ENCODE measurements at places on chromosomes 5 and 9. TPM values are rescaled to one million over a fixed set of nuclear protein-coding genes. Genes with fewer than 3 reads are reported as not detected.
A peak's percentile ranks its signal among the peaks of the same experiment; 100 is the strongest.

DNA sequence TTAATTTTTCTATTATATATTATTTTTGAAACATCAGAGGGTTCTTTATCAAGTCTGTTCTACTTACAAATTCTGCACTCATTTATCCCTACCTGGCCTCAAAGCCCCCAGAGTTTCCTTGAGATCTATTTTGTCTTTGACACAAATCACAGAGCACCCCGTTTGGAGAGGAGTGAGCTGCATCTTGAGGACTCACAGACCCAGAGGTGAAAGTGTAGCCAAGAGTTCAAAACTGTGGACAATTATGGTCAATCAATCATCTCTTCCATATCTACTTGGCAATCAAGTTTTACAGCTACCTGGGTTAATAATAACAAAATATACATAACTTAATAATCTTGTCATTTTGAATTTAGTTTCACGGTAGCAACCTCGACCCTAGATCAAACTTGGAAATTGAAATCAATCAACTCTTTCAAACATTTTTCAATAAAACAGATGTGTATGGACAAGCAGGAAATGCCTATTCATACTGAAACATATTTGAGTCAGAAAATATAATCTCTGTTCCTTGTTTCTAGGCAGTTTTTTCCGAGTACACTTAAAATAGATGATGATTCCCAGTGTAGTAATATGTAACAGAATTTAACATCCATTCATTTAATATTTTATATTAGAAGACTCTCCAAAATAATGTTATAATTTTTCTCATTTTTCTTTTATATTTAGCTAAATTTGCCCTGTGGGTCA is 13.7 kb upstream of the SYK start:
- DNase-seq = no peak

DNA sequence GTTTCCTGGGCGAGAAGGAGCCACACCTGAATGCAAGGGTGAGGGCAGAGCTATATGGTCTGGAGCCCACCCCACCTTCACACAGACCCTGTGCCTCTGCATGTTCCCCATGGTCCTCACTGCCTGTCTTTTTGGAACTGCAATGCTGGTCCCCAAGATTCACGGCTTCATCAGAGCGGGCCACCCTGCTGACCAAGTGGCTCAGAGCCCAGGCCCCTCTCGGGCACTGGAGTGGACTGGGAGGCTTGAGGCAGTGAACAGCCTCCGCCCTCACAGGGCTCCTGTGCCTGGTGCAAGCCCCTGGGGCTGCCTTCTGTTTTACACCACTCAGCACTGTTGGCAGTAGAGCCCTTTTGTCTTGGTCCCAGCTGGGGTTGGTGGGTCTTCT is 143.2 kb downstream of the CACNA1B start:
- DNase-seq = no peak

OSMR gene
- 22.4 TPM for total RNA-seq

DNA sequence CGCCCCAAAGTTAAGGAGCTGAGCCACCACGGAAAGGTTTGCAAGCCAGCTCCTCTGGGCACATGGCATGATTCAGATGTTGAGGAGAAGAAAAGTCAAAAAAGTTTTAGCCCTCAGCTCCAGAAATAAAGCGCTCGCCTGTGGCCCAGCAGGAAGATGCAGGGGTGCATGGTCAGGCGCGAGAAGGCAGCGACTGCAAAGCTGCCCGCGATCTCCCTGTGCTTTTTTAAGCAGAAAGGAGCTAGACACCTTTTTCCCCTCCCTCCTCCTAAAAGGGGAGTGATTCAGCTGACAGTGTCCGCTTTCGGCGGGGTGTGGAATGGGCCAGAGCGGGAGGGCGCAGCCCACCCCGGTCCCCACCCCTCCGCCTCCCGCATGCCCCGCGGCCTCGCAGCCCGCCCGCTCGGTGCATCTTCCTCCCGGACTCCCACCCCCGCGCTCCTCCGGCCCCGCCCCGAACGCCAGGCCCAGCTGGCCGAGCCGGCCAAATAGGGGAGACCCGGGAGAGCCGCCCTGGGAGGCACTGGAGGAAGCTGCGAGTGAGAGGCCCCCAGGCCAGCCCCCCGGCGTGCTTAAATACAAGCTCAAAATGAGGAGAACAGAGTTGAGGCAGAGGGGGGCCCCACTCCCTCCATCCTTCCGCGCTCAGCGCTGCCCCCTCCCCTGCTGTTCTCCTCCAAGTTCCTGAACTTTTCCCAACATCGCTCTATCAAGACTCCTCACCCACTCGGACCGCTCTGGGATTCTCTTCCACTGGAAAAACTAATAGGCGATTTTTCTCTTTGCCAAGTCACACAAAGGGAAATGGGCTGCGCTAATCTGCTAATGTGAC is at the start of gene ADAMTS12:
TSS of gene ADAMTS12 (minus strand) at position 203 of the 832 bp plus-strand sequence. CDS start at position 69, 134 bp downstream.
- DNase-seq = peak; percentile 13

- no peak for DNase-seq
These were observed 144.7 kb downstream of the SSBP2 start for GRCh38 chr5:81606150-81606549.

DNA sequence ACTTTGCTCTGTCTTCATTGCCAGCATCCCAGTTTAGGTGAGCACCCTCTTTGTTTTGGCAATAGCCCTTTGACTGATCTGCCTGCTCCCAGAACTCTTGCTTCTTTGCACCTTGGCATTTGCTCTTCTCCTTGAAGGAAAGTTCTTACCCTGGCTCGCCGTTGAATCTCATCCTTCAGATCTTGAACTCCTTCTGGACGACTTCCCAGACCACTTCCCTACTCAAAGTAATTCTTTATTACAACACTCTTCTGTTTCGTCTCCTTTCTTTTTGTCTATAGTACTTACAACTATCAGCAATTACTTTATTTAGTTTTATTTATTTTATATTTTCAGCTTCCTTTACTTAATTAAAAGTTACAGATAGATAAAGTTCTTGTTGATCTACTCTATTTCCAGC is 1510.1 kb downstream of the MAT2B start:
- no peak for DNase-seq

DNA sequence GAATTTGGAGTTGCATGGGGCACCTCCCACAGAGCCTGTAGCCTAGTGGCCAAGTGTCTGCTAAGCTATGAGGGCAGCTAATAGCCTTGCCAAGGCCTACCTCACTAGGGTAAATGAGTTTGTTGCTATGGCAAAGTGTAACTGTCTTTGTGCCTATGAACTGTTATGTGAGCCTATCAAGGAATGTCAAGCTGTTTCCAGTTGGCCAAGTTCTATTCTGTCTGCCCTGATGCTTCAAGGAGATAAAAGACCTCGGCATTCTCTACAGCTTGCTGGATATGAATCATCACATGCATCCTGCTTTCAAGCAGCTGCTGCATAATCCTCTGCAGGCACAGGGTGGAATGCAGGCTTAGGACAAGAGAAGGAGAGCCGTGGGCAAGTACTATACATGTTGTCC is 69.8 kb upstream of the CCDC112 start:
- no peak for DNase-seq

DNA sequence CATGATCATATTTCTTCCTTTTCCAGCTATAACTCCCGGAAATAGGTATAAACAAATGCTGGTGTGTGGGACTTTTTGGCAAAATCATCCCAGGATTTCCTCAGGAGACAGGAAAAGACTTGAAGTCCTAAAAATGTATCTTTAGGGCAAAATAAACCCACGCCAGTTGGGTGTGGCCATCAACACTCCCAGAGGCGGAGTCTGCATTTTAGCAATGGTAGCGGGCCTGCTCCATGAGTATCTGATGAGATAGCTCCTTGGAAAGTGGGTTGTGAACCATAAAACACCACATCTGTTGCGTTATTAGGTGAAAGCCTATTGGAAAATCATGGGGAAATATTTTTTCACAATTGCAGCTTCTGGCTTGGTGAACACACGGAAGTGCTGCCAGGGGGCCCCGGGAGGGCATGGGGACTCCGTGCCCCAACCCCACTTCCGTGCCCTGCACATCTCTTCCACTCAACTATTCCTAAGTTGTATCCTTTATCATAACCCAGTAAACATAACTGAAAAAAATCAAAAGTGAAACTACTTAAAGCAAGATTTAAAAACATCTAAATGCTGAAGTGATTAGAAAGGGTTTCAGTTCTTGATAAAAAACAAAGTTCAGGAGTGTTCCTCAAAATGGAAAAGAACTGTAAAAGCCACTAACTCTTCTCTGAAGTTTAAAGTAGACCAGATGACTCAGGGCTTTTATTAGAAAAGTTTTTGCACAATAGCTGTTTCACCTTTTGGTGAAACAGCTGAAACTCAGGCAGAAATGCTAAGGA is 111.2 kb downstream of the LRRC70 start:
- DNase-seq = no peak

ANKRD31 gene
- total RNA-seq = 0.78 TPM

- DNase-seq = peak; percentile 60
These were observed 136.4 kb downstream of the SEMA5A start for GRCh38 chr5:9409413-9409960.

SIT1 gene
- 0.26 TPM for total RNA-seq

- DNase-seq = no peak
These were observed 29.8 kb downstream of the CORO2A start for GRCh38 chr9:98162613-98163012.

DNA sequence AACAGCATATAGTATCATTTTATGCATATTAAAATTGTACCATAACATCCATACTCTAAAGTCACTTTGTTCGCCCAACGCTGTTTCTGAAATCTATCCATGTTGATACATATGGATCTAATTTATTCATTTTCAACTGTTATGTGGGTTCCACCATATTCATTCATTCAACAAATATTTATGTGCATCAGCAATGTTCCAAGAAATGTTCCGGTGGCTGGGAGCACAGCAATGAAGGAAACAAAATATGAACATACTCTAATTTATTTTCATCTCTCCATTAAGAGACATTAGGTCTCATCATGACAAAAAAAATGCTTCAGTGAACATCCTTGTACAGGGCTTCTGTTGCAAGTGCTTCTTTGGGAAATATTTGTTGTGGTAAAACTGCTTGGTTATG is 75.4 kb downstream of the MARCHF3 start:
- DNase-seq = no peak

GRCh38 chr9:89883401-89884341 is 278.9 kb downstream of the GADD45G start:
- DNase-seq = no peak

DNA sequence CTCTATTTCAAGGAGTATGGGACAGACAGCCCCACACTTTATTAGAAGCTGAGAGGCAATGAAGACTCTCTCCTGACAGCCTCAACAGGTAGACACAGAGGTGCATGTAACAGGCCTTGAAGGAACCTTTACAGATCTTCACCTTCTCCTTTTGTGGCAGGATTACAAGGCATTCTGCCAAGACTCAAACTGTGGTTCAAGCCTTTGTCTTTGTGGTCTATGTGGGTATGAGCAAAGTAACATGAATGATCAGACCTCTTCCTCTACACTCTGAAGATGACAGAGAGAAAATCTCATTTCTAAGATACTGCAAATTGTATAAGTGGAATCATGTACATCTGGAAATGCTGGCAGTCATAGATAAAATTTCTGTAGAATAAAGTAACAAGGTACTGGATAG is 346.9 kb downstream of the CDH9 start:
- DNase-seq = no peak

- peak; percentile 84 for DNase-seq
These were observed at the start of gene SERINC5 for GRCh38 chr5:80255811-80256712. SERINC5 (minus strand) TSS chr5:80256048; CDS start chr5:80255922, 126 bp downstream.

DNA sequence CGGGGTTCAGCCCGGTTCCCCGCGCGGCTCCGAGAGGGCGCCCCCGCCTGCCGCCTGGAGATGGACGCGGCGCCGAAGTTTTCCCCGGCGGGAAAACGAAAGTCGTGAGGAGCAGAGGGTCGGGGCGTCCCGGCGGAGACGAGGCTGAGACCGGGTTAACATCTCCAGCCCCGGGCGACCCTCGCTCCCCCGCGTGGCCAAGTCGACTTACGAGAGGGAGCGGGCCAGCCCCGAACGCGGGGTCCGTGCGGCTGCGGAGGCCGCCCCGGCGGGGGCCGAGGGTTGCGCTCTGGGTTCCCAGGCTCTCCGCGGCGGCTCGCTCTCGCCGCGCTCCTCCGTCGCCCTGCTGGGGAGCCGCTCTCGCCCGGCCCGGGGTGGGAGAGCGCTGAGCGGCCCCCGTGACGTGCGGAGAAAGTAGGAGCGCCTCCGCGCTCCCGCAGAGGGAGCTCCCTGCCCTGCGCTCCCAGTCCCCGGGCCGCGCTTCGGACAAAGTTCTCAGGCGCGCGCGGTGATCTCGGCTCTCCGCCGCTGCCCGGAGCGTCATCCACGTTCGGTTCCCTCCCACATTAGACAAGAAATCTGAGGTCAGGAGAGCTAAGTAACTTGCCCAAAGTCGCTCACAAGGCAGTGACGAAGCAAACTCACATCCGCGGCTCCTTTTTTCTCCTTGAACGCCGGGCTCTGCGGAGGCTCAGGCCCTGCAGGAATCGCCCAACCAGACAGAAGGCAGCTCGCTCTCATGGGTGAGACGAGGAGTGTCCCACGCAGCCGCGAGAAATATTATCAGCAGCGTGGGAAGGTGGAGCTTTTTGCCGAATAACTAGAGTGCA is 1.2 kb upstream of the GCNT4 start:
- DNase-seq = peak; percentile 70

Measured in body of pancreas (tissue), 4 donors.